Uterus (tissue), 4 donors: ENCODE measurements at places on chromosomes 5 and 9. TPM values are rescaled to one million over a fixed set of nuclear protein-coding genes. Genes with fewer than 3 reads are reported as not detected.

The ADAMTS12 gene
- total RNA-seq = 7.4 TPM

The KIF12 gene
- 5.4 TPM for total RNA-seq

DNA sequence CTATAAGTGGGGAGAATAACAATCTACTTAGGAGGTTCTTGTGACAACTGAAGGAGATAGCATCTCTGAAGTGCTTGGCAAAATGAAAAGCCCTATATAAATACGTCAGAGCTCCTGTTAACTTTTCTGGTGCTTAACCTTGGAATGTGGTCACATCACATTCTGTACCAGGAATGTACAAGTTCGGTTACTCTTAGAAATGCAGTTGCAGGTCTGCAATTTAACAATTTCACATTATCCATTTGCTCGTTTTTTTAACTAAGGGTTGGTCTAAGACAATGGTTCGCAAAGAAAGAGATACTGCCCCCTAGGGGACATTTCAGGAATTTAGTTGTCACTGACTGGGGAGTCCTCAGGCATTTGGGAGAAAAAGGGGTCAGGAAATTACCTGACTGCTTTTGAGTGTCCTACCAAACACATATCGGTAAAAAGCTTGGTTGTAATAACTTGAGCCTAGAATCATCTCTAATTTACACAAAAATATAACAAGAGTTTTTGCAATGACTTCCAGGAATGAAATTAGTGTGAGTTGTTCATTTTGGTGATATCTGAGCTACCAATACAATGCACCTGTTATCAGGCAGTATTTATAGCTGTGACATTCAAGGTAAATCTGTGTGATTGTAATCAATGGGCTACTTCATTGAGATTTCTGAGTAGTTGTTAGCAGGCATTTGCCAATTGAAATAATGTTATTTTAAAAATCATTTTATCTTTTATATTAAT is 5.4 kb upstream of the HBEGF start:
- no peak overlapping the region for H3K4me3 ChIP-seq
- no peaks in the 10 kb centered on the region for H3K4me1 ChIP-seq
- DNase-seq = peak; percentile 72

- H3K36me3 ChIP-seq = no peaks in the 10 kb centered on the region
- peak; percentile 20 for DNase-seq
- no peak overlapping the region for H3K4me3 ChIP-seq
- H3K27ac ChIP-seq = peak overlapping the region; percentile 74
- no peaks in the 10 kb centered on the region for H3K27me3 ChIP-seq
Measured at GRCh38 chr5:179278546-179278945, 66.7 kb downstream of the ADAMTS2 start.
